Fibroblast of pulmonary artery (primary cell): ENCODE measurements at places on chromosomes 13 and 19.

DNA sequence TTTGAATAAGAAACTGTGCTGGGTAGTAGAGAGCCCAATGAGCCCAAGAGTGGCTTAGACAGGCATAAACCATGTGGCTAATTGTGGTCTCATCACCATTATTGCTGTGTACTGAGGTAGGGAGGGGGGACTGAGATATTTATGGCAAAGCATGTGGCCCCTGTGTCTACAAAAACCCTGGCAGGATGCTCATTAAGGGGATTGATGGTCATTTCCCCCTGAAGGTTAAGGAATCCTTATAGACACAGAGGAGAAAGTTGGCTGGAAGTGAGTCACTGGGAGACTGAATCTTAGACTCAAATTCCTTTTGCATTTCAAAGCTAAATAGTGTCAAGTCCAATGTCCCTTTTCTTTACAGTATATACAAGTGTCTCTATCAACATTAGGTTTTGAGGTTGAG, 9.8 kb upstream of the DACT3 start:
- DNase-seq: peak; percentile 11

DNA sequence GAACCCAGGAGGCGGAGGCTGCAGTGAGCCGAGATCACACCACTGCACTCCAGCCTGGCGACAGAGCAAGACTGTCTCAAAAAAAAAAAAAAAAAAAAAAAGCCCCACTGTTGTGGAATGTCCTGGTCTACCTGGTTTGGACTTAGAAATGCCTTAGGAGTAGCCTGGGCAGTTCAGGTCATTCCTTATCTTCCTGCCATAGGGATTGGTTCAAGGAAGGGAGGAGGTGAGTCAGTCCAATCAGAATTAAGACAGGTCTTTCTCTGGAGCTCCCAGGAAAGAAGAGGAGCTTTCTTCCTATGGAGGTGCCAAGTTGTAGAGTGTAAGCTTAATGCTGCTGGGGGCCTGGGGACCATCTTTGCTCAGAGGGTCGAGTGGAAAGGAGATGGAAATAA, 44.8 kb downstream of the SIPA1L3 start:
- DNase-seq: no peak

DNA sequence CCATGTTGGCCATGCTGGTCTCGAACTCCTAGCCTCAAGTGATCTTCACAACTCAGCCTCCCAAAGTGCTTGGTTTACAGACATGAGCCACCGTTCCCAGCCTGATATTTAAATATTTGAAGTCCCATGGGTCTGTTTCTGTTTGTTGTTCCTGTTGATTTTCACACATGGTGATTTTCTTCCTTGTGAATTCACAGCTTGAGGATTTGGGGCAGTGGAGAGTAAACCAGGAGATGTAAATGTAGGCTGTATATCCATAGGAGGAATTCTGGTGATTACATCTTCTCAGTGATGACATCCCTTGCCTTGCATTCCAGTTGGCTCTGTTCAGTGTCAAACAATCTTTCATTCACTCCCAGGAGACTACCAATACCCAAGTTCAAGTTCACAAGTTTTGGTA, 471.9 kb downstream of the KCTD12 start:
- no peak for DNase-seq

- DNase-seq: no peak
Measured at GRCh38 chr19:51503286-51503817, 1.8 kb upstream of the SIGLEC12 start.

GRCh38 chr19:32287811-32288227, 57.6 kb upstream of the ZNF507 start:
- DNase-seq: peak; percentile 82

DNA sequence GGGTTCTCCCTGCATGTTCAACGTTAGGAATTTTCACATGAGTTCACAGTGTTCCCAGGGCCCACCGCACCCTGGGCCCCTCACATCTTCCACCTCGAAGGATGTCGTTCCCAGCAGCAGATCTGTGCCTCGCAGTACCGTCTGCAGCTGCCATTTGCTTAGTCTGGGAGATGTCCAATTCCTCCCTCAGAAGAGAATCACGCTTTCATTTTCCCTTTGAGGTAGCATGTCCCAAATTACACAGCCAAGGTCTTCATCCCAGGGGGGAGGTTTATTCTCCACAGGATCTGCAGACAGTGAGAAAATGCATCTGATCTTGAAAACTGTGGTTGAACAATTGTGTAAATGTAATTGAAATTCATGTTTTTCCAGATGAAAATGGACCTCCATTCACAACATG, 150.2 kb downstream of the DCT start:
- peak; percentile 73 for DNase-seq

- DNase-seq: peak; percentile 7
Measured at GRCh38 chr19:50838239-50838638, 4.9 kb upstream of the KLK15 start.

DNA sequence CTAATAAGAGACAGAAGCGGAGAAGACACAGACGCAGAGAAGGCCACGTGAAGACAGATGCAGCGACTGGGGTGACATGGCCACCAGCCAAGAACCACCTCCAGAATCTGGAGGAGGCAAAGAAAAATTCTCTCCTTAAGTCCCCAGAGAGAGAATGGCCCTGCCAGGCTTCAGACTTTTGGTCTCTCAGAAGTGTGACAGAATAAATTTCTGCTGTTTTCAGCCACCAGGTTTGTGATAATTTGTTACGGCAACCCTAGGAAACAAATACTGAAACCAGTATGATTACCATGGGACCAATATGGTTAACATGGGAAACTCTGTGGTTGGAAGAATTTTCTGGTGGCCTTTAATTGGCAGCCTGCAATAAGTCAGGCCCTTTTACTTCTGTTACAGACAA, 63.9 kb upstream of the DOCK9 start:
- DNase-seq: no peak

- DNase-seq: no peak
Measured at GRCh38 chr13:113564331-113565023, 20.1 kb upstream of the TFDP1 start.

DNA sequence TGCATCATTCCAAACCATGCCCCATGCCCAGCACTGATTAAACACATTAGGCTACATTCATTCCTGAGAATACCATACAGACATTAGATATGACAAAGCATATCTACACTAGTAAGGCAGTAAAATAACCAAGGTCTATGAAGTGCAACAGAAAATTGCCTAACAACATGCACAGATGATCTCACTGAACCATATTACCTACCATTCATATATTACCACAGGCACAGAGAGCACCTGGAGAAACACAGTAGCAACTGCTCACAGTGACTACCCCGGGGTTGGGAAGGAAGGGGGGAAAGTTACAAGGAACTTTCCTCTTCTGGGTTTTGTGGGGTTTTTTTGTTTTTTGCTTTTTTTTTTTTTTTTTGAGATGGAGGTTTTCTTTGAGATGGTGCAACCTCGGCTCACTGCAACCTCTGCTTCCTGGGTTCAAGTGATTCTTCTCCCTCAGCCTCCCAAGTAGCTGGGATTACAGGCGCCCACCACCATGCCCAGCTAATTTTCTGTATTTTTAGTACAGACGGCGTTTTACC, 669.6 kb downstream of the UQCRFS1 start:
- no peak for DNase-seq

GRCh38 chr19:55196803-55197202, 12.5 kb downstream of the PTPRH start:
- no peak for DNase-seq

DNA sequence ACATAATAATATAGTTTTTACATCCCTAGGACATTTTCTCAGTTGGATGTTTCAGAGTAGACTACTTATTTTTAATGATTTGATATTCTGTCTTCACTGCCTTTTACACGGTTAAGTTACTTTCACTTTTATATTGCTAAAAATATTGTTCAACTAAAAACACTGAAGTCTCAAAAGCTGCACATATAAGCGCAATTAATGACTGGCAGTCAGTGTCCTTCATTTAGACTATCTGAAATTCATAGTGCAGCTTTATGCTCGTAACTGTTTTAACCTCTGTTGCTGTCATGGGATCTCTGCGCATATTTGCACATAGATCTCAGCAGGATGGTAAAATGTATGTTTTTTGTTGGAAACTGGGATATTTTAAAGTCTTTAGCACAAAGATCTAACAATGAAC, 864.3 kb downstream of the SLITRK6 start:
- peak; percentile 1 for DNase-seq

DNA sequence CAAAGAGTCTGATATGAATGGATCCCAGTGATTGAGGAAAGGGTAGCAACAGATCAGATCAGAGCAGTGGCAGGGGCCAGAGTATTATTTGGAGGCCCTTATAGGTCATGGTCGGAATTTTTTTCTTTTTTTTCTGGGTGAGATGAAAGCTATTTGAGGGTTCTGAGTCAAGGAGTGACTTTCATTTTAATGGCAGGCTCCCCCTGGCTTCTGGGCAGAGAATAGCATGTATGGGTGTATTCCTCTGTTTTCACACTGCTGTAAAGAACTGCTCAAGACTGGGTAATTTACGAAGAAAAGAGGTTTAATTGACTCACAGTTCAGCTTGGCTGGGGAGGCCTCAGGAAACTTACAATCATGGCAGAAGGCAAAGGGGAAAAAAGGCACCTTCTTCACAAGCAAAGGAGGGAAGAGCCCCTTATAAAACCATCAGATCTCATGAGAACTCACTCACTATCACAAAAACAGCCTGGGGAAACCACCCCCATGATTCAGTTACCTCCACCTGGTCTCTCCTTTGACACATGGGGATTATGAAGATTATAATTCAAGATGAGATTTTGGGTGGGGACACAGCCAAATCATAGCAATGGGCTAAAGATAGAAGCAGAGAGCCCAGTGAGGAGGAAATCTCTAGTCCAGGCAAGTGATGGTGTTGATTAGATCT, 3.0 kb upstream of the SLC6A16 start:
- peak; percentile 33 for DNase-seq

GRCh38 chr13:45362939-45363338, 22.0 kb upstream of the TPT1 start:
- DNase-seq: no peak

- DNase-seq: no peak
Measured at GRCh38 chr13:99982036-99982730, 599 bp downstream of the ZIC2 start.

- peak; percentile 14 for DNase-seq
Measured at GRCh38 chr19:19595171-19595701, 23.3 kb downstream of the PBX4 start.

DNA sequence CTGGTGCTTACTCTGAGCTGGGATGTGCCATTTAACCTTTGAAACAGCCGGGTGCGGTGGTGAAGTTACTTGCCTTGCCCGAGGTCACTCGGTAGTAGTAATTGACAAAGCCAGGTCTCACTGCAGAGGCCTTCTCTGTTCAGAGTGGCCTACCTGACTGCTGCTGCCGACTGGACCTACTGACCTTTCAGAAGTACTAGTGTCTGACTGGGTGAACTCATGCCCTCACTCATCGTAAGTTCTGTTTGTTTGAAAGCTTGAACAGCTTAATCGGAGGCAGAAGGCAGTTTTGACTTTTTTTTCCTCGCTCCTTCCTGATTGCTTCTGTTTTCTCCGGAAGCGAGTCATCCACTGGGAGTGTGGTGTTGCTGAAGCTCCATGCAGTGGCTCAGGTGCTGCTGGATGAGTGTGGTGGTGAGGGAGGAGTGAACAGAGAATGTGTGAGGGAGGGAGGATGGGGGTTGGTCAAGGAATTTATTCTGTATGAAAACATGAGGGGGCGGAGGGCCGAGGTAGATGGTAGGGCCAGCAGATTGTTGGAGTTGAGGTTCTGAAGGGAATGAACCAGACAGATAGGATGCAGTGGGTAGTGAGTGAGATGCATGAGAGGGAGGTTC, 2.7 kb downstream of the SPINT2 start:
- peak; percentile 58 for DNase-seq

GRCh38 chr19:42279155-42279901, 10.3 kb downstream of the CIC start:
- no peak for DNase-seq

DNA sequence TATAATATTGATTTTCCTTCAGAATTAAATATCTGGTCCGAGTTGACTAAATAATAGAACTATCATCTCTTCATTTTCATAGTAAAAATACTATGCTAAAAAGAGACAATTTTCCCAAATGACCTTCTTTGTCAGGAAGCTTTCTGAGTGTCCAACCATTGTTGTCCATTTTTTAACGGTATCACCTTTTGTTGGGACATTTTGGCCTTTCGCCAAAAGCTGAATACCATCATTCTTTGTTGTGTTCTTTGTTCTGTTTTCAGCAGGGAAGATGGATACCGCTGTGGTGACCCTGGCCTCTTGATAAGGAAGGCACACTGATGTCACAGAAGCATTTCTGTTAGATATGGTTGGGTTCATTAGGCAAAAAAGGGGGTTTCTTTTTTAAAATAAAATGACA, 654.4 kb upstream of the GPC6 start:
- DNase-seq: no peak

GRCh38 chr13:111611651-111612050, 291.2 kb downstream of the TEX29 start:
- no peak for DNase-seq

DNA sequence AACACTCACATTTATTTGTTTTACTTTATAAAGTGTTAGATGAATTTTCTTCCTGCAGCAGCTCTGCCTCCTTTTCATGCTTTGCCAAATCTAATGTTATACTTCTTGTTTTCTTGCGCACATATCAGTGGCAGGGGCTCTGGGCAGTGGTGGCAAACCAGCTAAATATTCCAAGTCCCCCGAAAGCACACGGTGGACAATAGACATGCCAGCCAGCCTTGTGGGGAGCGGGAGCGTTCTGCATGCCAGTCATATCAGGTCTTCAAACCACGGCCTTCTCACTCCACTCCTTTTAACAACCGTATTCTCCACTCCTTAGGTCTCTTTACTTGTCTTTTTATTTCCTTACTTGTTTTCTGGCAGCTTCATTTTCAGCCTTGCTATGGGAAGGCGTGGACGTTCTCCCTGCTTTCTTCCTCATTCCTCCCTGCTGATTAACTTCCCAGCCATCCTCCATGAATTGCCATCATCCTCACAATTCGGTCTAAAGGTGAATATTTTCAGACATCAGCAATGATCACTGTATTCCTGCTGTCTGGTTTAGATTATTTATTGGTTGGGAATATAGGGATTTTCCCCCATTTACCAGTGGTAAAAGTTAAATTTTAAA, 77.1 kb upstream of the WASF3 start:
- peak; percentile 21 for DNase-seq

GRCh38 chr13:105037110-105037509, 1498.4 kb downstream of the EFNB2 start:
- DNase-seq: no peak

DNA sequence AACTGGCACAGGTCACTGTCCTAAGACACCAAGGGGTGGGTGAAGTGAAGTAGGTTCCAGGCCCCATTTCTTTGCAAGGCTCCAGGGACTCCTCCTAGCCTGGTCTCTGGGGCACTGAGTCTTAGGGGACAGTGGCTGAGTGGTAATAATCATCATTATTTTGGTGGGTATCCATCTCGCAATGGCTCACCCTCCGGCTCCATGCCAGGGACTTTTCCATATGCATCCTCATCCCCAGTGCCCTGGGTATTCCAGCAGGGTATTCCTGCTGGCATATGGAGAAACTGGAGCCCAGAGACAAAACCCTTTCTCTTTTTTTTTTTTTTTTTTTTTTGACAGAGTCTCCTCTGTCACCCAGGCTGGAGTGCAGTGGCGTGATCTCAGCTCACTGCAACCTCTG, 2.5 kb downstream of the PDE4A start:
- DNase-seq: no peak

DNA sequence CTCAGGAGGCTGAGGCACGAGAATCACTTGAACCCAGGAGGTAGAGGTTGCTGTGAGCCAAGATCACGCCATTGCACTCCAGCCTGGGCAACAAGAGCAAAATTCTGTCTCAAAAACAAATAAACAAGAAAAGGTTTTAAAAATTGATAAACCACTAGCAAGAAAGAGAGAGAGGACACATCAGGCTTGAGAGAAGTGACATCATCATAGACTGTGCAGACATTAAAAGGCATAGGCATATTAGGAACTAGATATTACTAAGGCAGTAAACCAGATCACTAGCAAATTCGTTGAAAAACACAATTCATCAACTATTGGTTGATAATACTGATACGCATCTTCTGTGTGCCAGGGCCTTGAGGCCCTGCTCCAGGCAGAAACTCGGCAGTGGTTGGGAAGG, 7.7 kb downstream of the A1BG start:
- no peak for DNase-seq
